ENCODE measurements at places on chromosomes 4 and X. TPM values are rescaled to one million over a fixed set of nuclear protein-coding genes. Genes with fewer than 3 reads are reported as not detected.

Gene DCAF8L2
- total RNA-seq = not detected

Gene ZNF330
- total RNA-seq = 25.9 TPM

Gene PSAPL1
- not detected for total RNA-seq

Gene GAGE1
- total RNA-seq = not detected

Gene ARR3
- total RNA-seq = not detected

Gene BMP15
- not detected for total RNA-seq

Gene GAGE12E
- not detected for total RNA-seq

Gene UGT2B7
- 6.5 TPM for total RNA-seq

Gene OCIAD2
- 14.5 TPM for total RNA-seq

Gene CFAP99
- total RNA-seq = not detected

Gene CA5B
- 4.5 TPM for total RNA-seq

Gene SOX3
- total RNA-seq = not detected

Gene CNGA2
- total RNA-seq = not detected

Gene CXCL11
- not detected for total RNA-seq

Gene UBE2A
- 71.6 TPM for total RNA-seq

Gene KLF8
- total RNA-seq = 1.2 TPM

Gene FRG1
- total RNA-seq = 29.7 TPM

Gene KCTD8
- total RNA-seq = not detected

Gene ZNF732
- total RNA-seq = 1.1 TPM

Gene RRH
- not detected for total RNA-seq
